ENCODE measurements at places on chromosomes 3 and 15.

DNA sequence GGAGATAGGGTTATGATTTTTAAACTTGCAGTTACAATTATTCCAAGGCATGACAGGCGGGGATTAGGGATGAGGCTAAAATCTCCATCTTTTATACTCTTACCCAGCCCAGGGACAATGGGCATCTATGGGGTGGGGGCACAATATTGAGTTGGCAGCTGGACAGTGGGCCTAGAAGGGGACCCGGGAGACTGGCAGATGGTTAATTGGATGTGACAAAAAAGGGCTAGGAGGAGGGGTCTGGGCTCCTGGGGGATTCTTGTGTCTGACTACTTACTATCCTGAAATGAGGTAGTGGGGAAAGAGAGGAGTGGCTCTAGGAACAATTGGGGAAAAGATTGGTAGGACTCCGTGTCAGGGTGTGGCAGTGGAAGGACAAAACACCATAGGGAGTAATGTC lies 53.0 kb upstream of the ROPN1 start:
- no peak for DNase-seq

DNA sequence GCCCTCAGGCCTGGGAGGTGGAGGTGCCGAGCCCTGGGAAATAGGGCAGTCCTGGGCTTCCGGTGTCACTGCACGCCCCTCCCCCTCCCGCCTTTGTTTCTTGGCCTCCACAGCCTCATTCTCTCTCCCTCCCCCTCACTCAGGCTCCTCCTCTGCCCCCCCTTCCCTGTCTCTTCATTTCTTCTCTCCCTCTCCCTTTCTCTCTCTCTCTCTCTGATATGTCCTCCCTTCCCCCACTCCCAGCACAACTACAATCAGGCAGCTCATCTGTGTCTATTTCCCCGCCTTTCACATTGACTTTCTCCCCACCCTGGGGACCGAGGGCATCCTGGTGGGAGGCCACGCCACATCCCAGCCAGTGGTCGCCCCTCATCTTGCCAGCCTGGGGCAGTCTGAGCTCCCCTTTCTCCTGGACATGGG lies 40.2 kb downstream of the IDH2 start:
- no peak for DNase-seq

DNA sequence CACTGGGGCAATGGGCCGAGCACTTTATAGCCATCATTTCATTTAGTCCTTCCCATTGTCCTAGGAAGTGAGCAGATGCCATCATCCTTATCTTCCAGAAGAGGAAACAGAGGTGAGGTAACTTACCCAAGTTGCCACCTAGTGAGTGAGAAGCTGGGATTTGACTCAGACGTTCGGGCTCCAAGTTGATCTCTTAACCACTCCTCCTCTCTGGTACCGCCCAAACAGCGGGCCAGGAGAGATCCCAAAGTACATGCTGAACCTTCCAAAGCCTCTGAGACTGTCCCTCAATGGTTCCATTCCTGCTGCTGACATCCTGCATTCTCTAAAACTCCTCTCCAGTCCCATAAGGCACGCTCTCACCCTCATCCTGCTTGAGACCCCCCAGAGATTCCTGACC lies 56.2 kb downstream of the EXOG start:
- DNase-seq = no peak

DNA sequence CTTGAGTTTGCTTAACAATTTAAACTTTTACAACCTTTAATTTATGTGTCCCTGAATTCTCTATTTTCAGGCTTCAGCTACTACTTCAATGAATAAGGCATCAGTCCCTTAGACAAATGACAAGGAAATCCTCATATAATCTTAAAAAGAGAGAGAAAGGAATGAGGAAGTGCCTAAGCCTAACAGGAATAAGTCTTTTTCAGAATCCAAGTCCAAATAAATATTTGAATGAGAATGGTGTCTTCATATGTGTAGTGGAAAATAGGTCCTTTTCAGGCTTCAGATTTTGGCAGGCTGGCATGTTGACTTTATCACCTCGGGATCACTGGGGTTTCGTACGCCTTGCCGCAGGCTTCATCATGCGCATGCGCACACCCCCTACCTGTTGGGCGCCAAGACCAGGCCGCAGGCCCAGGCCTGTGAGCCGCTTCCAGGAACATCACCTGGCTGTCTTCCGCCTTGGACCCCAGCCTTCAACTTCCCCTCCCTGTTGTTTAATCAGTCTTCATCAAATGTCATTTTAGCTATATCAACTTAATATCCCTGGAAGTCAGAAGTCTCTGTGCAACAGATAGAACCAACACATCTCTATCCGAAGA lies 334.5 kb downstream of the SOX2 start:
- no peak for DNase-seq

GRCh38 chr15:68646156-68646555 lies 67.4 kb downstream of the CORO2B start:
- DNase-seq = no peak

DNA sequence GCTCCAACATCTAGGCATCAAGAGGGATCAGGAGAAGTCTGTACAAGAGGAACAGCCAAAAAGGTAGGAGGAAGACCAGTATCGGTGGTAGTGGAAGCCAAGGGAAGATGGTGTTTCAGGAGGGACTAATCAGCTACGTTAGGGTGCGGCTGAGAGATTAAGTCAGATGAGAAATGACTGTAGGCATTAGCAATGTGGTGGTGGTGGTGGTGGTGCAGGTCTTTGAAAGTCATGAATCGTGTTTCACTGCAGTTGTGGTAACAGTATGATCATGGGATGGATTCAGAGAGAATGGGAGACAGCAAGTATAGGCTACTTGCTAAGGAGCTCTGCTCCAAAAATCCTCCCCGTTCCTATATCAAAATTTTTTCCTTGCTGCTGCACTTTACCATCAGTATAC lies 35.5 kb downstream of the ASTE1 start:
- no peak for DNase-seq

GRCh38 chr15:25176616-25176923 lies 221.8 kb downstream of the SNRPN start:
- no peak for DNase-seq

- no peak for DNase-seq
These were observed 348.2 kb upstream of the GOLIM4 start for GRCh38 chr3:168443965-168444364.

- DNase-seq = no peak
These were observed 8.9 kb upstream of the HAPLN3 start for GRCh38 chr15:88904257-88904623.
